Nephron progenitor cell (in vitro differentiated cells): ENCODE measurements at places on chromosomes 7 and 10.

- no peak for DNase-seq
Measured at GRCh38 chr10:18230794-18231193, 90.6 kb downstream of the CACNB2 start.

- no peak for DNase-seq
Measured at GRCh38 chr7:82631998-82632397, 188.4 kb upstream of the CACNA2D1 start.

- no peak for DNase-seq
Measured at GRCh38 chr7:94366832-94367231, 27.9 kb upstream of the COL1A2 start.

DNA sequence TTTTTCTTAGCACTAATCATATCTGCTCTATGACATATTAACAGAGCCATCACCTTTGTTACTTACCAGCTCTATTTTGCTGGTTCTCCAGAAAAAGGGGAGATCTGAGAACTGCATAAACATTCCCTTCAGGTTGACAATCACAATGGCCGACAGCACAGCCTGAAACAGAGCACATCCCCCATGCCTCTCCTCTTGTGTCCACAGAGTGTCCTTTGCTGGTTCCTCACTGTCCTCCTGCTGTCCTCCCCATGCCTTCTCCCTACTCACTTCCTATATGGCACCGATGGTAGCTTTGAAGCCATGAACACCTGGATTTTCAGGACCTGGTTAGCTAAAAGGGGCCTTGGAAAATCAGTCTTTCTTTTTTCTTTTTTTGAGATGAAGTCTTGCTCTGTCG is 41.8 kb downstream of the PSMC2 start:
- DNase-seq = no peak

- no peak for DNase-seq
Measured at GRCh38 chr10:10589540-10590303, 427.9 kb upstream of the CELF2 start.

- no peak for DNase-seq
Measured at GRCh38 chr10:124989526-124989925, 47.6 kb downstream of the ZRANB1 start.

DNA sequence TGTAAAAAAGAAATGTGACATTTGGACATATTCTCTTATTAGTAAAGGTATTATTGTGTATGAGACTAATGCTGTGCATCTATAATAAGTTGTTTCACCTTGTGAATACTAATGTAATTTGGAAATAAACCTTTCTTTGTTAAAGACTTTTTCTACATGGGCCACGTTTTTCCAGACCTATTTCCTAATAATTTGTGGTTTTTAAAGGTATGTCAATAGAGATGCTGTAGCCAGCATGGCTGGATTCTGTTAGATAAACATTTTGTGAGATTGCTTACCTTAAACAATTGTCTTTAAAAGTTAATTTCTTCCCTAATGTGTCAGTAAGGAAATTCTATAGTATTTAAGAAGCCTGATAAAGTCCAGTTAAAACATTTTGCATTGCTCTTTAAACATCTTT is 56.0 kb downstream of the KAT6B start:
- DNase-seq = no peak

- DNase-seq = no peak
Measured at GRCh38 chr10:14244147-14244546, 86.6 kb downstream of the FRMD4A start.

GRCh38 chr10:3468919-3469638 is 296.5 kb upstream of the PITRM1 start:
- no peak for DNase-seq

DNA sequence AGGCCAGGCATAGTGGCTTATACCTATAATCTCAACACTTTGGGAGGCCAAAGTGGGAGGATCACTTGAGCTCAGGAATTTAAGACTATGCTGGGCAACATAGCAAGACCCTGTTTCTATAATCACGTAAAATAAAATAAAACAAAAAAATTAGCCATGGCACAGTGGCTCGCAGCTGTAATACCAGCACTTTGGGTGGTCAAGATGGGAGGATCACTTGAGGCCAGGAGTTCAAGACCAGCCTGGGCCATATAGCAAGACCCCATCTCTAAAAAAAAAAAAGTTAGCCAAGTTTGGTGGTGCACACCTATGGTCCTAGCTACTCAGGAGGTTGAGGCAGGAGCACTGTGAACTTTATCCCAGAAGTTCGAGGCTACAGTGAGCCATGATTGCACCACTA is 30.9 kb downstream of the DNA2 start:
- no peak for DNase-seq

DNA sequence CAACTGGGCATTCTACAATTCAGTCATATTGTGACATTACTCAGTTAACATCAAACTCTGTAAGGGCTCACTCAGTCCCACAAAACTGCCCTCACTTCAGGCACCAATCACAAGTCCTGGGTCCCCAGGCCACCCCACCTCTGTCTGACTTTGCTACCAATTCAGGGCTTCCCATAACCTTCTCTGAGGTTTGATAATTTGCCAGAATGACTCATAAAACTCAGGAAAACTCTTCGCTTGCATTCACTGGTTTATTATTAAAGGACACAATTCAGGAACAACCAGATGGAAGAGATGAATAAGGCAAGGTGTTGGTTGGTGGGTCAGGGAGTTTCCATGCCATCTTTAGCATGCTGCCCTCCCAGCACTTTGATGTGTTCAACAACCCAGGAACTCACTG is 41.3 kb downstream of the AVL9 start:
- DNase-seq = no peak

GRCh38 chr10:110170142-110170971 is 37.0 kb upstream of the MXI1 start:
- DNase-seq = no peak

DNA sequence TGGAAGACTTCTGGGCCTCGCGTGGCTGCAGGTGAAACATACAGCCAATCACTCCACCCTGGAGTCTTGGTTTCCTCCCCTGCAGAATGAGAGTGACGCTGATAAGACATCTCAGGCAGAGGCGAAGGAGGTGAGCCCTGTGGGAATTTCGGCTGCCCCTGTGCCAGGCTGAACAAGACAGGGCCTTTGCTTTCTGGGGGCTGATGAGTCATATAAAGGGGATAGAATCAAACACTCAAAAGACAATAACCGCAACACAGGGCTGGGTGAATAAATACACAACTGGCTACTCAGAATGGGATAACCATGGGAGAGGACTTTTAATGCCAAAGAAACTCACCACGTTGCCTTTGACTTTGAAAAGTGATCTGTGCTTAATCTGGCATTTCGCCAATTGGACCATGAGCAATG is 143.8 kb downstream of the KCNMA1 start:
- DNase-seq = no peak

GRCh38 chr7:24757353-24758275 is at the start of gene GSDME:
GSDME (minus strand) TSS chr7:24757464; CDS start chr7:24749774, 7,690 bp downstream.
- no peak for DNase-seq

- DNase-seq = no peak
Measured at GRCh38 chr7:32346253-32346652, 143.9 kb downstream of the LSM5 start.
